NCI-H446 treated with DMSO at 0.1 percent for 48 hours (cell line): ENCODE measurements at places on chromosomes 1 and 21.

GRCh38 chr1:58818075-58818474 lies 34.2 kb upstream of the JUN start:
- peak; percentile 33 for DNase-seq

DNA sequence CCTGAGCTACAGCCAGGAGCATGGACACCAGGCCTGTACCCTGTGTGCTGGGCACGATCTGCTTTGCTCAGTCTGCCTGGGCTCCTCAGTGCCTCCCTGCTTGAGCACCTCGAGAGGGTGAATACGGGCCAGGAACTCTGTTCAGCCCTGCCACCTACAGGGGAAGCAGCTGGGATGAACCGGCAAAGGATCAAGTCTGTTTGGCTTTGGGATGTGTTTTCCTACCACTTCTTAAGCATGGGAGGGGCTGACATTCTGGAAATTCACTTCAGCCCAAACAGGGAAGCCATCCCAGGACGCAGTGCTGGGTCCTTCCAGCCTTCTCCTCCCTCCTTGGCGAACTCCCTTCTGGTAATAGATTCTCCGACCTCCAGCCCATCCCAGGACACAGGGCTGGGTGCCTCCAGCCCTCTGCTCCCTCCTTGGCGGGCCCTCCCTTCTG lies 55.8 kb upstream of the SELENON start:
- peak; percentile 94 for DNase-seq

DNA sequence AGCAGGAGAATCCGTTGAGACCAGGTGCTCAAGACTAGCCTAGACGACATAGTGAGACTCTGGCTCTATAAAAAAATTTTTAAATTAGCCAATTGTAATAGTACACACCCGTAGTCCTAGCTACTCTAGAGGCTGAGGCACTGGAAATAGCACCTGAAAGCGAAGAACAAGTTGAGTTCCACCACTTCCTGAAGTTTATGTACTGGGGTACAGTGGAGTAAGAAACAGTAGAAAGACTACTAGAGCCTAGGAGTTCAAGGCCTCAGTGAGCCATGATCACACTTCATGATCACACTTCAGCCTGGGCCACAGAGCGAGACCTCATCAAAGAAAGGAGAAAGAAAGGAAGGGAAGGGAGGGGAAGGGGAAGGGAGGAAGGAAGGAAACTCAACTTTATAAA lies 19.8 kb downstream of the RSBN1 start:
- DNase-seq: no peak

DNA sequence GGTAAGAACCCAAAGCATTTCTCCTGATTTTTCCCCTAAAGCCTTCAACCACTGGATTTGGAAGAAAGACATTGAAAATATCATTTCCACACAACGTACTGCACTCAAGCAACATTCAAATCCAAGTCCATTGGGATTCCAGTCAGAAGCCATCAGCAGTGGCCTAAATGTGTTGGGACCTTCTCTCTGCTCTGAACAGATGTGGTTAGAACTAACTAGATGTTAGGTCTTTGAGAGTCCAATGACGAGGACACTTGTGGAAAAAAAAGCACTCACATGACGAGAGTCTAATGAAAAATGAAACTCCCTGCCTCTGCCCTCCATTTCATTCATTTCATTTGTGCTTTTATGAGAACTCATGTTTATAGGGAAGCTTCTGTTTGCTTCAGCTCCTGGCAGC lies 382.3 kb downstream of the SIPA1L2 start:
- no peak for DNase-seq

DNA sequence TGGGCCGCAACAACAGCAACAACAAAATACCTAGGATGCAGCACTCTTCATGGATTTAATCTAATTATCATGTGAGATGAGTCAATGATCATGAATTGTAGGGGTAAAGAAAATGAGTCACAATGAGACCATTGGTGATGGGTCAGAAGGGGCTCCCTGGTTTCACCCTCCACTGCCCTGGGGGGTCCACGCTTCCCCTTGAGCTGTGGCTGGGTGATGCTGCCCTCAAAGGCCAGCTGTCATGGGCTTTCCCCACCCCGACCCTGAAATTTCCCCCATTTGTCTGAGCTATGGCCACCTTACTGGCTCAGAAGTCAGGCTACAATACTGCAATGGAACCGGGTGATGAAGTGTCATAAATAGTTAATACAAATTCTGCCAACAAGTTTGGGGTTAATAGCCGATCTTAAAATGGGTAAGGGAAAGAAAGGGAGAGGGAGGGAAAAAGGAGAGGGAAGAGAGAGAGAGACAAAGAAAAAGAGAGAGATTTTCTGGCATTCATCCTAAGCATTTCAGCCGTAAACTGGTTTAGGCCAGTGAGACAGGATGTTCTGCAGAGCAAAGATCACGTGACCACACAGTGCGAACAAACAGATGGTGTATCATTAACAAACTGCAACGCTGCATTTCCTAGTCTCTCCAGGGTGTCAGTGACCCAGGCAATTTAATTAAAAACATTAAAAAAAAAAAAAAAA lies 143.4 kb upstream of the ERRFI1 start:
- DNase-seq: peak; percentile 96

DNA sequence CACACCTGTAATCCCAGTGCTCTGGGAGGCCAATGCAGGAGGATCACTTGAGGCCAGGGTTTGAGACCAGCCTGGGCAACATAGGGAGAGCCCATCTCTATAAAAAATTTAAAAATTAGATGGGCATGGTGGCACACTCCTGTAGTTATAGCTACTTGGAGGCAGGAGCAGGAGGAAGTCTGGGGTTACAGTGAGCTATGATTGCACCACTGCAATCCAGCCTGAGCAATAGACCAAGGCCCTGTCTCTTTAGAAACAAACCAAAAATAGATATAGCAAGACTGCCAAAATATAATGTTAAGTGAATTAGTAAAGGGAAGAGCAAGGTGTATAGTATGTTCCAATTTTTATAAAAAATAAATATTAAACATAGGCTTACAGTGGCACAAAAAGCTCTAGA lies 28.8 kb downstream of the PLEKHO1 start:
- DNase-seq: no peak
